ENCODE measurements at places on chromosomes 5 and 9. TPM values are rescaled to one million over a fixed set of nuclear protein-coding genes. Genes with fewer than 3 reads are reported as not detected.
A peak's percentile ranks its signal among the peaks of the same experiment; 100 is the strongest.

DNA sequence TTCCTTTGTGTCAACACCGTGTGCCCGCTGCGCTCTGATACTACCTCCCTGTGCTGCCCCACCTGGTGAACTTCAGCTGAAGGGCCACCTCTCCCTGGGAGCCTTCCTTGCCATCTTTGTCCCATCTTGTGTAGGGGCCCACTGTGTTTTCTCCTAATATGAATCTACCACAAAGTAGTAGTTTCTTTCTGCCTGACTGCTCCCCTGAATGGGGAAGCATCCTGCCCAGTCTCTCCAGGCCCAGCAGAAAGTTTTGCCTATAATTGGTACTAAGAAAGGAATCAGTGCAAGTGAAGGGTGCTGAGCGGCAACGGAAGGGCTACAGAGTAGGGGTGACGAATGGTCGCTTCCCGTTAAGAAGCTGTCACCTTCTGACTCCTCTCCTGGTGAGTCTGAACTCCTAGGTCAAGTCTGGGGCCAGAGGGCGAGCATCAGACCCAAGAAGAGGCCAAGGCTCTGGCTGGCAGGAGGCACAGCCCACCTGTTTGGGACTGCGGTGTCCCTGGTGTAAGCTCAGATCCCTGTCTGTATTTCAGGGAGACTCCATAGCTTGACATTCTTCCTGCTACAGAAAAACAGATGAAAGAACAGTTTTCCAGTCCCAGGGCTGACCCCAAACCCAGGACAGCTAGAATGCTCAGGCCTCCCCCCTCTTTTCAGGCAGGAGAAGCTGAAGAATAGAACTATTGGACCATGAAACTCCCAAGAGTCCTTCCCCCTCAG, 24.1 kb downstream of the WWC1 start:
- no peaks in the 10 kb centered on the region for H3K4me1 ChIP-seq
- H3K36me3 ChIP-seq = no peaks in the 10 kb centered on the region
- no peak for DNase-seq

GRCh38 chr5:15679161-15679560, 179.2 kb downstream of the FBXL7 start:
- DNase-seq = no peak
- no peaks in the 10 kb centered on the region for H3K27me3 ChIP-seq
- no peak overlapping the region for H3K4me3 ChIP-seq
- H3K4me1 ChIP-seq = no peaks in the 10 kb centered on the region
- no peak overlapping the region for H3K27ac ChIP-seq
- H3K36me3 ChIP-seq = no peaks in the 10 kb centered on the region

- peaks cover 19% of the 10 kb centered on the region for H3K36me3 ChIP-seq
- H3K4me3 ChIP-seq = no peak overlapping the region
- DNase-seq = no peak
- peaks cover 20% of the 10 kb centered on the region for H3K4me1 ChIP-seq
- no peak overlapping the region for H3K27ac ChIP-seq
- no peaks in the 10 kb centered on the region for H3K27me3 ChIP-seq
These were observed 15.7 kb downstream of the USP20 start for GRCh38 chr9:129850821-129851550.

GRCh38 chr5:149002053-149002452, 60.8 kb downstream of the SH3TC2 start:
- no peaks in the 10 kb centered on the region for H3K27me3 ChIP-seq
- H3K4me1 ChIP-seq = no peaks in the 10 kb centered on the region
- no peak overlapping the region for H3K27ac ChIP-seq

DNA sequence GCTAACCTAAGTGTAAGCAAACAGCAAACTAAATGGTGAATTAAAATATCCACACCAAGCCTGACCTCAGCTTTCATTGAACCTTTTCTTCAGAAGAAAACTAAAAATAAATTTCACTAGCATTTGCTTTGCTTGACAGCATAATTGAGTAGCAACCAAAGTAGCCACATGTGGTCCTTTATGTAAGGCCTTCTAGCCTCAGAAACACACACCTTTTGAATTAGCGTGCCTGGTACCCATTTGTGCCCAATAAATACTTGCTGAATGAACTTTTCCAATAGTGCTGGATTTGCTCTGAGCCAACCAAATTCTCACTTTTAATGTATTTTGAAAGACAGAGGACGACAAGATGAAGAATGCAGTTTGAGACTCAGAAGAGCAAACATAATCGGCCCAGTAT, 2.1 kb upstream of the NIPBL start:
- peak overlapping the region; percentile 98 for H3K27ac ChIP-seq
- peak; percentile 7 for DNase-seq
- H3K4me1 ChIP-seq = peaks cover 19% of the 10 kb centered on the region
- no peak overlapping the region for H3K4me3 ChIP-seq
- H3K27me3 ChIP-seq = no peaks in the 10 kb centered on the region
- H3K36me3 ChIP-seq = peaks cover 14% of the 10 kb centered on the region

The UBAC1 gene
- 32.2 TPM for total RNA-seq

DNA sequence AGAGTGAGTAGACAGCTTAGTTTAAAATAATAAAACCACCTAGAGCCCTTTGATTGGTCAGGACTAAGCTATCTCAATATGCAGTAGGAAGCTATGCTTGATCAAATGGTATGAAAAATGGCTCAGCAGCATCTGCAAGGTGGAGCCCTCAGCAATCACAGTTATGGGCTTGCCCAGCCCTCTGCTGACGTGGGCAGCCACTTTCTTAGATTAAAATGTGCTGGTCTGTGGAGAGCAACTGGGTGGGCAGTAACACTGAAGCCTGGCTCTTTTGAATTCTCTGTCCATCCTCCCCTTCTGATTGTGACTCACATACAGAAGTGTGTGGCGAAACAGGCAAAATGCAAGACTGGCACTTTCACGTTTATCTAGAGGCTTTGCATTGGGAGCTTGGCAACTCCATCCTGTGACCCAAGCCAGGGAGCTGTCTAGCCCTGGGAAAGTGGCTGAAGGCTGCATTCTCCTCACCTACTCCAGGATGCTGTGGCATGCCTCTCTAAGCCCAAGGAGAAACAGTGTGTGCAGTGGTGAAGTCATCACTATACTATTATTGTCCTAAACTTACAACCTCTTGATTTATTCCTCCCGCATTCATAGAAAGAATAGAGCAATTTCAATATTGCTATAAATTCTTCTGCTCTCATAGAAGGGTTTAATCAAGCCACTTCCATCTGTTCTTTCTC, 61.1 kb downstream of the MED10 start:
- no peaks in the 10 kb centered on the region for H3K36me3 ChIP-seq
- H3K27ac ChIP-seq = no peak overlapping the region
- H3K27me3 ChIP-seq = no peaks in the 10 kb centered on the region
- no peak overlapping the region for H3K4me3 ChIP-seq

- H3K27ac ChIP-seq = no peak overlapping the region
- H3K36me3 ChIP-seq = no peaks in the 10 kb centered on the region
- no peak for DNase-seq
- no peak overlapping the region for H3K4me3 ChIP-seq
These were observed 1686.5 kb upstream of the ACO1 start for GRCh38 chr9:30697958-30698357.

- H3K27ac ChIP-seq = peak overlapping the region; percentile 72
These were observed 31.4 kb downstream of the ANXA6 start for GRCh38 chr5:151126199-151126645.

- peaks cover 3% of the 10 kb centered on the region for H3K27me3 ChIP-seq
- peaks cover 3% of the 10 kb centered on the region for H3K4me1 ChIP-seq
- DNase-seq = peak; percentile 51
- no peaks in the 10 kb centered on the region for H3K36me3 ChIP-seq
These were observed at the start of gene GPRIN1 for GRCh38 chr5:176609724-176610434. TSS of gene GPRIN1 (minus strand) at chr5:176610156. CDS start at chr5:176599834, 10,322 bp downstream.

DNA sequence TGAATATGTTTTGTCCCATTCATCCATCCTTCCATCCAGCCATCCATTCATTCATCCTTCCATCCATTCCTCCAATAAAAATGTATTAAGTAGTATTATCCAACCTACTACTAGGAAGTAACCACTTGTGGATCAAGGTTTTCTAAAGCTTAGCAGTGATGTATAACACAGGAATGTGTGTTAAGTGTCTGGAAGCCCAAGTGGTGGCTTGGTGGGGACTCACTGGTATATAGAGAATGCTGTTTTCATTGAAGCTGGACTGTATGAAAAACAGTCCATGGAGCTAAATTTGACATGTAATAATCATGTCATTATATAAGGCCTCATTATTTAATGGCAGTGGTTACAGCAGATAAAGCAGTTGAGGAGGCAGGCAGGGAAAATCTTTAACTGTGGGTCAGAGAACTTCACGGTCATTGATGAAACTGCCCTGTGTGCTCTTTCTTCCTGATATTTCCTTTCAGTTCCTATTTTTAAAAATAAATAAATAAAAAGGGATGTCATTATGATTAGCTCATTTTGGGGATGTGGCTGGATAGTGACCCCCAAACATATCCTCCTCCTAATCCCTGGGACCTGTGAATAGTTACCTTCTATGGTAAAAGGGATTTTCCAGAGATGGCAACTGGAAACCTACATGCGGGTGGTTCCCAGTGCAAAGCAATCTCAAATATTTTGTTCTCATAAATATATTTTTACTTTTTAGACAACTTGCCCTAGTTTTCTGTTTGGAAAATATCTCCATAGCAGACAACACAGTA, 82.3 kb downstream of the DAPK1 start:
- H3K4me1 ChIP-seq = no peaks in the 10 kb centered on the region
- no peak overlapping the region for H3K4me3 ChIP-seq
- no peaks in the 10 kb centered on the region for H3K36me3 ChIP-seq
- H3K27me3 ChIP-seq = no peaks in the 10 kb centered on the region

The TJP2 gene
- 11.3 TPM for total RNA-seq

The ATP10B gene
- not detected for total RNA-seq

The IL33 gene
- total RNA-seq = not detected

- H3K27me3 ChIP-seq = no peaks in the 10 kb centered on the region
- H3K4me3 ChIP-seq = no peak overlapping the region
These were observed 26.5 kb downstream of the SMC5 start for GRCh38 chr9:70285246-70285645.

The MTX3 gene
- total RNA-seq = 12.9 TPM

The SPINK13 gene
- not detected for total RNA-seq

DNA sequence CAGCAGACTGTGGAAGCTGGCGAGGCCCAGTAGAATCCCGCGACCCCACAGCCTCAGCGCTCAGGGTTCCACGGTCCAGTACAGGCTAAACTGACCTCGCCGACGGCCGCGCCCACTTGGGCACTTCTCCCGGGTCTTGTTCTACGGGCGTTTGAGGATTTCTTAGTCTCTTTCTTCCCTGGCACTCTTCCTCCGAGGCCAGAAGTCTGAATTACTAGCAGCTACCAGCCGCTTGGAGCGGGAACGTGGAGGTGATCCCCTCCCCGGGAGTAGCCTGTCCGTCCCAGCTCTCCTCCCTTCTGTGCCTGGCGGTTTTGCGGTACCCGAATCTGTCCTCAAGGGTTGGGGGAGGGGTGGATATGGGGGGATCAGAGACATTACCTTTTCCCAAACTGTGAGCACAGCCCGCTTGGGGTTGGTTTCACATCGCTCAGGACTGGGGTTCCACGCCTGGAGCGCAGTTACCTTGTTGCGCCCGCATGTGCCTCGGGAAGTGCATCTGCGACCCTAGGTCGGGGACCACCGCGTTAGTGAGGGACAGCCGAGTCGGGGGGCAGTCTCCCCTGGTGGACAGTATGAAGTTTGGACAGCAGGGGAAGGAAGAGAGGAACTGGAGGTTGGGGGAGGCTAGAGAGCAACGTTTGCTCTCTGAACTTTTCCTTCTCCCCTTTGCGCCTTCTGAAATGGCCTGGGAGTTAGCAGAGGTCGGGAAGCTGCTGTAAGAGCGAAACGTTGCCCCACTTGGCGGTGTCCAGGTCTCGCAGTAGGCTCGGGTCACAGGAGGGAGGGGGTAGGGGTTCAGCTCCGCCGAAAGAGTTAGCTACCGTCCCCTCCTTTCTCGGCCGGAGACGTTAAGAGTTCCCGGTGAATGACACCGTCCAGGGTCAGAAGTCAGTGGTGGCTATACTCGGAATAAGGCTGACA, 190.8 kb downstream of the MEF2C start:
- H3K4me1 ChIP-seq = peaks cover 7% of the 10 kb centered on the region
- no peak overlapping the region for H3K27ac ChIP-seq
- no peak for DNase-seq
- peaks cover 62% of the 10 kb centered on the region for H3K27me3 ChIP-seq

GRCh38 chr5:165906871-165907270, 2384.6 kb upstream of the WWC1 start:
- no peak for DNase-seq
- H3K4me1 ChIP-seq = no peaks in the 10 kb centered on the region
- no peaks in the 10 kb centered on the region for H3K27me3 ChIP-seq
- H3K4me3 ChIP-seq = no peak overlapping the region
- no peak overlapping the region for H3K27ac ChIP-seq

DNA sequence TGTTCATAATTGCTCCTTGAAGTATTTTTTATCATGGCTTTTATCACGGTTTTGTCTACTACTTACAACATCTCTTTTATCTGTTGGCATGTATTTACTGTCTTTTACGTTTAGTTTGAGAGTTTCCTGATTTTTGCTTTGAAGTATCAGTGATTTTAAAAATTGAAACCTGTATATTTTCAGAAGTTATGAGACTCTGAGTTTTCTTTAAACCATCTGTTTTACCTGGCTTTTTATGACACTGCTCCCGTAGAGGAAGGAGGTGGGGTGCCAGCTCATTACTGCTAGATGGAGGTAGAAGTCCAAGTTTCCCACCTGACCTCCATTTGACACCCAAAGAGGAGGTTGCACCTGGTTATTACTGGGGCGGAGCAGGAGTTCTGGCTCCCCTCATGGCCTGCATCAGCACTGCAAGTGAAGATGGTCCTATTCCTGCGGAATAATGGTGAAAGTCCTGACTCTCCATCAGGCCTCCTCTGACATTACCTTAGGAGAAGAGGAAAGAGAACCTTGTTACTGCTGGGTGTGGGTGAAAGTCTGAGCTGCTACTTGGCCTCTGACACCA, 10.0 kb upstream of the ZNF131 start:
- no peak overlapping the region for H3K4me3 ChIP-seq
- no peaks in the 10 kb centered on the region for H3K36me3 ChIP-seq
- peak overlapping the region; percentile 54 for H3K27ac ChIP-seq
- DNase-seq = peak; percentile 59
- H3K4me1 ChIP-seq = no peaks in the 10 kb centered on the region
- no peaks in the 10 kb centered on the region for H3K27me3 ChIP-seq

- no peak for DNase-seq
- no peaks in the 10 kb centered on the region for H3K4me1 ChIP-seq
- no peak overlapping the region for H3K27ac ChIP-seq
- no peaks in the 10 kb centered on the region for H3K27me3 ChIP-seq
These were observed 351.2 kb upstream of the C9orf72 start for GRCh38 chr9:27924502-27924901.

The CSF1R gene
- total RNA-seq = 6.4 TPM

DNA sequence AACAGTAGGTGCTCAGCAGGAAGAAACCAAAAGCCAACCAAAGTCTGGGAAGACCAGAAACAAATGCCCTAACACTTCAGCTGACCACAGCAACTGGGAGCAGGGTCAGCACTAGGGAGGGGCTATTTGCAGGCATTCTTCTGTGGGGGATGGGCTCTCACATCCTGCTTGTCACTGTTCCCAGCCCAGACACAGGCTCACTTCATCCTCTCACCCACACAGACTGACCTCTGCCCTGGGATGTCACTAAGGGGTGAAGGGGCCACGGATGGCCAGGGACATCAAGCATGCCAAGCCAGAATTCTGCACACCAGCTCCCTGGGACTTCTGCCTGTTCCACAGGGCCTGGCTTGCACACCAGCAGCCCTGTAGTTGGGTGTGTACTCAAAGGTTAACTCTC, 28.7 kb downstream of the GFRA3 start:
- H3K4me3 ChIP-seq = no peak overlapping the region
- no peaks in the 10 kb centered on the region for H3K27me3 ChIP-seq
- no peak overlapping the region for H3K27ac ChIP-seq
- no peaks in the 10 kb centered on the region for H3K4me1 ChIP-seq
- H3K36me3 ChIP-seq = no peaks in the 10 kb centered on the region
- no peak for DNase-seq

Data from naive thymus-derived CD4-positive, alpha-beta T cell (primary cell).